ENCODE measurements at places on chromosomes 13 and 19. TPM values are rescaled to one million over a fixed set of nuclear protein-coding genes. Genes with fewer than 3 reads are reported as not detected.

The ZSCAN1 gene
- total RNA-seq, result not detected

The RRAS gene
- total RNA-seq, result 5.3 TPM

The RB1 gene
- total RNA-seq, result 38.9 TPM

The ZNF728 gene
- not detected for total RNA-seq

The ZNF433 gene
- total RNA-seq, result 0.35 TPM

The LILRB3 gene
- total RNA-seq, result 1.2 TPM

The TTC9B gene
- total RNA-seq, result not detected

The ATP4B gene
- not detected for total RNA-seq

The PTPRH gene
- not detected for total RNA-seq

The SLC7A9 gene
- total RNA-seq, result 0.24 TPM

The FOXA3 gene
- 0.62 TPM for total RNA-seq

The TMEM190 gene
- total RNA-seq, result not detected

The CEACAM7 gene
- total RNA-seq, result not detected

The NLRP11 gene
- 0.07 TPM for total RNA-seq

The PEX11G gene
- 0.95 TPM for total RNA-seq

The CYSLTR2 gene
- total RNA-seq, result 2.4 TPM

The FFAR3 gene
- total RNA-seq, result not detected

The DMKN gene
- total RNA-seq, result 1.7 TPM

The NKG7 gene
- 866 TPM for total RNA-seq

The CA11 gene
- total RNA-seq, result 12.7 TPM

The NCCRP1 gene
- not detected for total RNA-seq

The DHX34 gene
- total RNA-seq, result 23.2 TPM

The NLRP7 gene
- total RNA-seq, result not detected

The GZMM gene
- total RNA-seq, result 48.8 TPM

The RGS9BP gene
- 0.15 TPM for total RNA-seq

The C19orf85 gene
- not detected for total RNA-seq

The ZNF613 gene
- total RNA-seq, result 4.6 TPM

The ZNF493 gene
- total RNA-seq, result 15.1 TPM

The DIRAS1 gene
- total RNA-seq, result 0.18 TPM

The PBX4 gene
- total RNA-seq, result 17.1 TPM

The ZNF99 gene
- not detected for total RNA-seq

The PLPPR3 gene
- not detected for total RNA-seq

The NRTN gene
- total RNA-seq, result not detected
